ENCODE measurements at places on chromosomes 6 and 20. TPM values are rescaled to one million over a fixed set of nuclear protein-coding genes. Genes with fewer than 3 reads are reported as not detected.

Gene OTOR
- total RNA-seq: not detected

Gene EYA2
- 0.50 TPM for total RNA-seq

Gene PTCRA
- not detected for total RNA-seq

Gene CRIP3
- total RNA-seq: 0.19 TPM

Gene EDN3
- total RNA-seq: not detected

Gene PTPN1
- 24.0 TPM for total RNA-seq

Gene MEP1A
- total RNA-seq: not detected

Gene BPI
- total RNA-seq: 0.79 TPM

Gene CNR1
- 1.3 TPM for total RNA-seq

Gene SERPINB6
- 108 TPM for total RNA-seq

Gene MATN4
- not detected for total RNA-seq

Gene MUCL3
- total RNA-seq: not detected

Gene OR2H2
- not detected for total RNA-seq

Gene SYNE1
- total RNA-seq: 230 TPM

Gene SRSF12
- total RNA-seq: under 0.01 TPM

Gene CEP57L1
- 25.3 TPM for total RNA-seq

Gene KCNB1
- total RNA-seq: under 0.01 TPM

Gene DUSP15
- 2.5 TPM for total RNA-seq

Gene DDX43
- total RNA-seq: 0.68 TPM

Gene MICAL1
- 56.1 TPM for total RNA-seq

Gene ADGRB3
- total RNA-seq: 1.4 TPM

Gene DPPA5
- not detected for total RNA-seq

Gene SLC22A16
- total RNA-seq: not detected

Gene SLC39A7
- total RNA-seq: 210 TPM

Gene DDO
- 5.5 TPM for total RNA-seq

Gene RRP36
- total RNA-seq: 100.0 TPM

Gene OR2J3
- total RNA-seq: not detected

Gene HLA-DMA
- total RNA-seq: 0.79 TPM

Gene ATAT1
- total RNA-seq: 3.2 TPM

Gene TRAPPC3L
- total RNA-seq: 0.13 TPM

Gene PKIB
- 0.40 TPM for total RNA-seq

Gene GPR63
- total RNA-seq: under 0.01 TPM

Gene CD109
- 25.8 TPM for total RNA-seq

Data from aortic smooth muscle cell (primary cell).